ENCODE measurements at places on chromosomes 3 and 15.

DNA sequence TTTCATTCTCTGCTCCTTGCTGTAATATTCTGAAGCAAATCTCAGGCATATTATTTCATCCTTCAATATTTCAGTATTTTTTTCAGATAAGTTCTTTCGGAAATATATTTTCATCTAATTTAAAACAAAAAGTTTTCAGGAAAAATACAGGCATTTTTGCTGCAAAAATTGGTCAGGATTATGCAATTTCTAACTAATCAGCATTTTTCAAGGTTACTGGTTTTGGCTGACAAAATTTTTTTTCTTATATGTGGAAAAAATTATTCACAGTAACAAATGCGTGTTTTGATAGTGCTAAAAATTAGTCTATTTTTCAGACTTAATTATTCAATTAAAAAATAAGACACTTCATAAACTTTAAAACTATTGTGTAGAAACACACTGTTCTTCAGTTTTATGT is 31.4 kb downstream of the FNDC3B start:
- DNase-seq = no peak

DNA sequence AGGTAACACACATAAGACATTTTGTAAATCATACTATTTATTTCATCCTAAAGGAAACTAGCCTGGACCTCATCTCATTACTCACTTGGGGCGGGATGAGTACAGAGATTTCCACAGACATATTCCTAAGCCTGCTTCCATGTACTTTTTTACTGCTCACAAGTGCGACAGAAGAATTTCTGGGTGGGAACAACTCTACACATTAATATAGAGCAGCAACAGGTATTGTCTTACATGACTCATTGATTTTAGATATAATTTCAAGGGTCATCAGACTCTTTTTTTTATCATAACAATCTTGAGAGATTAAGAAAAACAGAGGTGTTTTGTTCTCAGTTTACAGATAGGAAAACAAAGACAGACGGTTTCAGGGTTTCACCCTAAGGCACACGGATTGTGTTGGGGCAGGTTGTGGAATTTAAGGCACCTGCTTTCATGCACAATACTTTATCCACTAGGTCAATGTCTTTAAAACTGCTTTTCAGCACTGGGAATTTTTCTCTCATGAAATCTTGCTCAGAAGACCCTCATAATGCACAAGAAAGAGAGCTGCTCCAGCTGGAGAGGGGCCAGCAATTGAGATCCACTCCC is 186.7 kb upstream of the CDIN1 start:
- no peak for DNase-seq

- no peak for DNase-seq
These were observed 52.3 kb downstream of the THSD4 start for GRCh38 chr15:71167445-71168165.

DNA sequence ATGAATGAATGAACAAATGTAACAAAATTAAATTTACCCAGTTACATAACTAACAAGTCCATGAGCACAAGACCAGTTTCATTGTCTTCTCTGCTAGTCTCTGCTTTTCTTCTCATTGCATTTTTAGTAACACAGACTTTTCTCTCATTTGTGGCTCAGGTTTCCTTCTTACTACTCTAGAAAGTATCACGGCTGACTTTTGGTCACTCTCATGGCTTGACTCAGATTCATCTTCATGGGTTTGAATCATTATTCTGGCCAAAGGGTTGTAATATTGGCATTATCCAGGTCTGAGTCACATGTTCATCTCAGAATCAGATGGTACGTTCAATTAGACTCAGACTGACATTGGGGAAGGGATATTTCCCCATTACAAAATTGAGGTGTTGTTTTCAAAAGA is 121.5 kb upstream of the SATB1 start:
- no peak for DNase-seq

- DNase-seq = no peak
These were observed 111.3 kb downstream of the FBLN2 start for GRCh38 chr3:13660042-13660874.
